Tibial nerve (tissue), 4 donors: ENCODE measurements at places on chromosomes 12 and 14.

DNA sequence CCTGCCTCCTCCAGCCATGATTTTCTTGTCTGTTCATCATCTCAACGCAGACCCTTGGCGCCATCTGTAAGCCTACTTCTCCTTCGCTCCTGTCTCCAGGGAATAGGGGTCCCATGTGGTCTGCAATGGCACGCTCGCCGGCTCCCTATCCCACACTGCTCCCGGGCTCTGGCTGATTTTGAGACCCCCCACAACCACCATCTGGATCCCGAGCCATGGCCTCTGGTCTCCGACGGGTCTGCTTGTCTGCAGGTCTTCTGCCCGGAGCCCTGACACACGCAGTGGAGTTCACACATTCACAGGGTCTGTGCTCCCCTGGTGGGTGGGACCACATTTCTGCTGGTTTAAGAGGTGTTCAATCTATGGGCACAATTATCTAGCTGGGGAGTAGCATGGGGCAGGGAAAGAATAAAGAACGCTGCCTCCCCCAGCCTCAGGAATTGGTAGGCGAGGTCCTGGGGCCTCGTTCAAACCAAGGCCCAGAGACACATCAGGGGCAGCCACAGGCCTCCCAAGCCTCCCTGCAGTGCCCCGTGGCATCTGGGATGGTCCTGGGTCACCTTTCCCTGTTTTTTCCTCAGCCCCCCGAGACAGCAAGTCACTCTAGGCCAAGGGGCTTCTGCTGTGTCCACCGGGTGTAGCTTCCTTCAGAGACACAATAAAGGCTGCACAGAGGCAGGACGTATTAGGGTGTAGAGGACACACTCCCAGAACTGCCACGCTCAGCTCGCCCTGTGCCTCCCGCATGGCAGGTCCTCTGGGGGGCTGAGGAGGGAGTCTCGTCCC lies 21.5 kb downstream of the FZD10 start:
- no peak for DNase-seq

GRCh38 chr12:70560671-70561070 lies 76.6 kb downstream of the PTPRB start:
- no peak for DNase-seq

GRCh38 chr14:56650048-56650447 lies 70.5 kb downstream of the TMEM260 start:
- no peak for DNase-seq

- DNase-seq, result no peak
Observed at GRCh38 chr14:55412676-55413075, 1.0 kb upstream of the ATG14 start.

DNA sequence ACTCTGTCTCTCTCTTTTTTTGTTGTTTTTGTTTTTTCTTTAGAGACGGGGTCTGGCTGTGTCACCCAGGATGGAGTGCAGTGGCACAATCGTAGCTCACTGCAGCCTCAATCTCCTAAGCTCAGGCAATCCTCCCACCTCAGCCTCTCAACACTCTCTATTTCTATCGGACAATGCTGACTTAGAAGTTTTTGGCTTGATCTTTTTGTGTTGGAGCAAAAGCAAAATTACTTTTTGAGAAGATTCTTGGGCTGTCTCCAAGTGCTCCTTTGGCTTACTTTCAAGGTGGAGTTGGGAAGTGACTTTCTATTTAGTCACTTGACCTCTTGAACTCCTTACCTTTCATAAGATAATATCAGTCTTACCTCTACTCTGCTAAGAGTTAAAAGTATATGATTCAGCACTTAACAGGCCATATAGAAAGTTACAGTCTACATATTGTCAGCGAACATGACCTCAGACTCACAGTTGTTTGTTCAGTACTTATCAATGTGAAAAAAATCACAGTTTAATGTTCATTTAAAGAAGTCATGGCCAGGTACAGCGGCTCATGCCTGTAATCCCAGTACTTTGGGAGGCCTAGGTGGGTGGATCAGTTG lies 15.4 kb upstream of the MIA2 start:
- peak; percentile 8 for DNase-seq

GRCh38 chr12:83040339-83040738 lies 353.6 kb downstream of the TMTC2 start:
- DNase-seq, result no peak

- DNase-seq, result no peak
Observed at GRCh38 chr14:24990050-24990449, 59.9 kb downstream of the STXBP6 start.

- DNase-seq, result no peak
Observed at GRCh38 chr14:19729359-19729758, 14.0 kb upstream of the OR4Q3 start.

GRCh38 chr12:14454098-14454907 lies 88.8 kb downstream of the ATF7IP start:
- DNase-seq, result no peak

DNA sequence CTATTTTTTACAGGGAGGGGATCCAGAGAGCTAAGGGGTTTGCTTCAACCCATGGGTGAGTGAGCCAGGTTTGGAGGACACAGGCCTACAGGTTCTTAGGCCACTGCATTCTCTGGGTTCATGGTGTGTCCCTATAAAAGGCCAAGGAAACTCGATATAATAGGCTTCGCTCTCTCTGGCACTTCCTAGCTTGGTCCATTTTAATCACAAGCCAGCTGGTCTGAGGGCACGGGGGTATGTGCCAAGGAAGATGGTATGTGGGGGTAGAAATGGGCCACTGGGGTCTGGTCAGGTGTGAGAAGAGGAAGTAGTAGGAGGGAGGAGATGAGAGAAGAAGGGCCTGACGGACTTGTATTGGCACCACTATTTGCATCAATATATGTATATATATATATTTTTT lies 4.9 kb downstream of the ETV6 start:
- no peak for DNase-seq

GRCh38 chr12:117646520-117646919 lies 285.1 kb upstream of the NOS1 start:
- no peak for DNase-seq

- DNase-seq, result no peak
Observed at GRCh38 chr12:4932576-4932975, 22.9 kb downstream of the KCNA1 start.

DNA sequence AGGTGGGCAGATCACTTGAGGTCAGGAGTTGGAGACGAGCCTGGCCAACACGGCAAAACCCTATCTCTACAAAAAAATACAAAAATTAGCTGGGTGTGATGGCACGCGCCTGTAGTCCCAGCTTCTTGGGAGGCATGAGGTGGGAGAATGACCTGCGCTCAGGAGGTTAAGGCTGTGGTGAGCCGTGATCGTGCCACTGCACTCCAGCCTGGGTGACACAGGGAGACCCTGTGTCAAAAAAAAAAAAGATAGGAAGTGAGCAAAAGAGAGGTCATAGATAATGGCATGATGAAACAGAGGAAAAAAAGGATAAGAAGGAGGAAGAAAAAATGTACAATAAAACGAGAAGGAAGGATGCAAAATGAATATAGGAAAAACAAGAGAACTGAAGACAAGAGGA lies 159.5 kb downstream of the ETV6 start:
- no peak for DNase-seq

GRCh38 chr12:2290516-2291065 lies 237.8 kb downstream of the CACNA1C start:
- no peak for DNase-seq

GRCh38 chr14:97930166-97930565 lies 1133.0 kb downstream of the VRK1 start:
- DNase-seq, result no peak

DNA sequence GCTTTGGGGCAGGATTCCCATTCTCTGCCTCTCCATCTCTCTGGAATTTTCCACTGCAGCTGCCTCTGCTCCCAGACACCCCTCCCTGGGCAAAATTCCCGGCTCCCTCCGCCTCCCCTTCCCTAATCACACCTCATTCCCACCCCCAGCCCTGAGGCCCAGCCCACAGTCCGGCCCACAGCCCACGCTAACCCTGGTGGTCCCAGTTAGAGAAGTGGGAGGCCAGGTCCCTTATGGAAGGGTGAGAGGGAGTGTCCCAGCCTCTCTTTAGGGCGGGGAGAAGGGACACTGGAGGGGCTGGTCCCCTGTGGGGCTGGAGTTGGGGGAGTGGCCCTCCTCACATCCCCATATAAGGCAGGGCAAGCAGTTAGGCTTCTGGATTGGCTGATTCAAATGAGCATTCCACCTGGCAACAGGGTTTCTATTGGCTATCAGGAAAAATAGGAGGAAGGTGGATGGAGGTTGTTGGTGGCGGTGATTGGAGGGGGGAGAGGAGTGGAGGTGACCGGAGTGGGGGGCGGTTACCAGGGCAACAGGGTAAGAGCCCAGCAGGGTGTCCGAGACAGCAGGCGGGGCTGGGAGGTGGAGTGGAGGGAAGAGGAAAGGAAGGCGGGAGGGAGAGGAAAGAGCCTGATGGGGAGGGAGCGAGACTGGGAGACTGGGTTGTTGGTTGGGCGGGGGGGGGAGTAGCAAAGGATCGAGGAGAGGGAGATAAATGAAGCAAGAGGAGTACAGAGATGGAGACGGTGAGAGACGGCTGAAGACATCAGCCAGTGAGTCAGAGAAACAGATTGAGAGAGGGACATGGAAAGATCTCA lies 1.9 kb upstream of the PTMS start:
- DNase-seq, result peak; percentile 90

- DNase-seq, result no peak
Observed at GRCh38 chr14:54050759-54051158, 94.1 kb upstream of the BMP4 start.

DNA sequence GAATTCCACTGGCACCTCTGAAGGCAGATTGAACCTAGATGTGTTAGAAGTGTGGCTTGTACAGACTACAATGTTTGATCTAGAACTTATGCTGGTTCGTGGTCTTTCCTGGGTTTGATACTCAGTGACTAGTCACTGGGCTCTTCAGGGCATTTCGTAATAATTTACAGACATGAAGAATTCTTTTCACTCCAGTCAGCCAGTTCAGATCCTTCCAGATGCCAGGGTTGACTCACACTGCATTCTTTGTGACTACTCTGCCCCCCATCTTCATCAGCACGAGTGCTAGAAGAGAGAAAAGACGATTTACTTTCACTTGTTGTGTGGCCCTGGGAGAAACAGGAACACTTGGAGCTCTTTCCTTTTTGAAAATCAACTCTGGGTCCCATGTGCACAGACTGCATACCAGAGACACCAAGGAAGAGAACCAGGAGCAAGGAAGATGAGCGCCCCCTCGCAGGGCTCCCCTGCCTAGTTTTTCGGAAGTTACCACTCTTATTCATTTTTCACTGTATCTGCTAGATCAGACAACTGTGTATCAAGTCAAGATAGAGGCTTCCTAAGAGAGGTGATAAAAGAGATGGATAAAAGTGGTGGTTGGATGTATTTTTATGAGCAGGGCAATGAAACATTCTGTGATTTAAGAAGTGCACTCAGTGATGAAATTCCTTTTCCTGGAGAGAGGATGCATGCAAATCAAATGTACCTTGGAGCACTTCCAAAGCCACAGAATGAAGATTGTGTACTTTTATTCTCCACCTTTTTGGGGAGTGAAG lies 33.5 kb upstream of the EVL start:
- DNase-seq, result peak; percentile 17

DNA sequence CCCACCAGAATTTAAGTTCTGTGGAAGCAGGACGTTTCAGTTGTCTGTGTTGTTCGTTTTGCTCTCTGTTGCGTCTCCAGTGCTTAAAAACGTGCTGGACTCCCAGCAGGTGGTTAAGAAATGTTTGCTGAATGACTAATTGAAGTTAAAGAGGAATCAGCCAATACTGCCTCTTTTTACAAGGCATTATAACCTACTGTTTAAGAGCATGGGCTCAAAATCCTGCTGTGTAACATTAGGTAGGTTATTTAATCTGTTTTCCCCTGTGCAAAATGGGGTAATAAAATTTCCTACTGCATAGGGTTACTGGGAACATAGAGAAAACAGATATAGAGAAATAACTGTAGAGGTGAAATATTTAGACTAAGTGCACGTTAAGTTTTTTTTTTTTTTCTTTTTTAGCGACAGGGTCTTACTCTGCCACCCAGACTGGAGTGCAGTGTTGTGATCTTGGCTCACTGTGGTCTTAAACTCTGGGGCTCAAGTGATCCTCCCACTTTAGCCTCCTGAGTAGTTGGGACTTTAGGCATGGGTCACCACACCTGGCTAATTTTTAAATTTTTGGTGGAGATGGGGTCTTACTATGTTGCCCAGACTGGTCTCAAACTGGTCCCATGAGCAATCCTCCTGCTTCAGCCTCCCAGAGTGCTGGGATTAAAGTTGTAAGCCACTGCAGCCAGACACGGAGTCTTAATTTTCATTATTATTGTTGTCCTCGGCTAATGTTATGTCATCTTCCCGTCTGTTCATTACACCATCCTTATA lies 139.4 kb upstream of the PRICKLE1 start:
- no peak for DNase-seq

GRCh38 chr12:2633825-2634200 lies 161.0 kb upstream of the FKBP4 start:
- no peak for DNase-seq
